ENCODE measurements at places on chromosomes 16 and 17. TPM values are rescaled to one million over a fixed set of nuclear protein-coding genes. Genes with fewer than 3 reads are reported as not detected.

Gene LRRC75A
- 1.4 TPM for total RNA-seq

Gene SOX15
- total RNA-seq: 1.1 TPM

Gene CDRT15L2
- total RNA-seq: not detected

Gene CDRT4
- total RNA-seq: 1.8 TPM

Gene CDH8
- 0.38 TPM for total RNA-seq

Gene UMOD
- not detected for total RNA-seq

Gene CYGB
- 17.6 TPM for total RNA-seq

Gene HSF5
- not detected for total RNA-seq

Gene MT1A
- 1.5 TPM for total RNA-seq

Gene NACA2
- not detected for total RNA-seq

Gene STH
- total RNA-seq: not detected

Gene SLC6A4
- 0.70 TPM for total RNA-seq

Gene C16orf74
- total RNA-seq: 0.51 TPM

Data from cardiac septum (tissue), 1 donor.